ENCODE measurements at places on chromosomes 7 and 10. TPM values are rescaled to one million over a fixed set of nuclear protein-coding genes. Genes with fewer than 3 reads are reported as not detected.

OR2A5 gene
- not detected for total RNA-seq

NKX1-2 gene
- total RNA-seq = not detected

GPR15LG gene
- total RNA-seq = not detected

NODAL gene
- not detected for total RNA-seq

HMX2 gene
- total RNA-seq = 0.23 TPM

VIPR2 gene
- not detected for total RNA-seq

NPY gene
- not detected for total RNA-seq

C7orf33 gene
- not detected for total RNA-seq

SH2D4B gene
- total RNA-seq = 0.09 TPM

CALCR gene
- not detected for total RNA-seq

FOXI2 gene
- total RNA-seq = not detected

MSS51 gene
- total RNA-seq = 0.36 TPM

ZP3 gene
- 20.2 TPM for total RNA-seq

MBLAC1 gene
- total RNA-seq = 3.5 TPM
